HAP-1 (cell line): ENCODE measurements at places on chromosomes 6 and 20.

- no peak for DNase-seq
These were observed 4.9 kb downstream of the CLIC5 start for GRCh38 chr6:46010771-46011170.

DNA sequence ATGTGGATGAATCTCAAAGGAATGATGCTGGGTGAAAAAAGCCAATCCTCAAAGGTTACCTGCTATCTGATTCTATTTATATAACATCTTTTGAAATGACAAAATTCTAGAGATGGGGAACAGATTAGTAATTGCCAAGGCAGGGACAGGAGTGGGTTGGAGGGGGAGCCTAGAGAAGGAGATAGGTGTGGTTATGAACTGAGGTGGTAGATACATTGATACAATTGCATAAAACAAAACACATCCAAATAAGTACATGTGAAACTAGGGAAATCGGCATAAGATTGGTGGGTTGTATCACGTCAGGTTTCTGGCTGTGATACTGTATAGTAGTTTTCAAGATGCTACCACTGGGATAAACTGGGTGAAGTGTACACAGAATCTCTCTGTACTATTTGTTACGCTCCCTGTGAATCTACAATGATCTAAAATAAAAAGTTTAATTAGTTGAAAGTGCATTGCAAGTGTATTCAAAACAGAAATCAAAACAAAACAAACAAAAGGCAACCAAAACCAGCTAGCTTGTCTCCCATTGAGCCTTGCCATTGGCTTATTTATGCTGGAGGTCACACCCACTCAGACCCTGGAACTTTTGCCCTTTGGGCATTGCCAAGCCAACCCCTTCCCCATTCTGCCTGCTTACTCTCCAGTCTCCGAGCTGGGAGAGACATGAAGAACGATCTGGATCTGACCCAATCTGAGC is 27.8 kb downstream of the PPP1R16B start:
- no peak for DNase-seq

- no peak for DNase-seq
These were observed 236.8 kb downstream of the LY86 start for GRCh38 chr6:6825193-6825784.

- DNase-seq: no peak
These were observed 300.9 kb downstream of the LAMA2 start for GRCh38 chr6:129183681-129184301.

- DNase-seq: no peak
These were observed 47.4 kb upstream of the TFAP2C start for GRCh38 chr20:56581701-56582100.

- DNase-seq: no peak
These were observed 82.3 kb upstream of the PTPRT start for GRCh38 chr20:43271980-43272379.

DNA sequence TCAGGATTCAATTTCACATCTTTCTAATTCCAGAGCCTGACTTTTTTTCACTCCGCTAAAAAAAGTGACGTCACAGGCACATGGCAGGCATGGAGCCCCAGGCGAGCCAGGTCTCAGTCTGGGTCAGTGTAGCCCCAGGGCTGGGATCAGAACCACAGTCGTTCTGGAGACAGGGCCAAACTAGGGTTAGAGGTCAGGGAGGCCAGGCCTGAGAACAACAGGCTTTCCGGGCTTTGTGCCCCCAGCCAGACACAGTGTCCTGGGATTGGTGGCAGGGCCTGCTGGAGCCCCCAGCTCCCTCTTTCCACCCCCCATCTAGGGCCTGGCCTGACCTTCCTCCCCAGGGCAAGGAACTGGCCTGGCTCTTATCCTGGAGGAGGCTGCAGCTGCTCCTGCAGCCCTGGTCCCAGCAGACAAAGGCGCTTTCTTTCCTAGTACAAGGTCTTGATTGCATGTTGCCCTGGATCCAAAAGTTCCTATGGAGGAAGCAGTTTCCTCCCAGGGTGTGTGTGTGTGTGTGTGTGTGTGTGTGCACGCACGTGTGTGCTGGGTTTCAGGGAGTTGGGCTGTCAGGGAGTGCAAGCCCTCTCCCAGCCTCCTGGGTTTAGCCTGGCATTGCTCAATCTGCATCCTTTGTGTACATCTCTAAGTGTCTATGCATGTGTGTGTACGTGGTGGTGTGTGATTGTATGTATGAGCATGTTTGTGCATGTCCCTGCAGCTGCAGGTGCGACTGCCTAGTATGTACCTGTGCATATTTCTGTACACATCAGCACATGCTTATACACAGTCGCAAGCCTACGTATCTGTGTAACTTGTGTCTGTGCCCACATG is 26.5 kb upstream of the EMILIN3 start:
- no peak for DNase-seq

DNA sequence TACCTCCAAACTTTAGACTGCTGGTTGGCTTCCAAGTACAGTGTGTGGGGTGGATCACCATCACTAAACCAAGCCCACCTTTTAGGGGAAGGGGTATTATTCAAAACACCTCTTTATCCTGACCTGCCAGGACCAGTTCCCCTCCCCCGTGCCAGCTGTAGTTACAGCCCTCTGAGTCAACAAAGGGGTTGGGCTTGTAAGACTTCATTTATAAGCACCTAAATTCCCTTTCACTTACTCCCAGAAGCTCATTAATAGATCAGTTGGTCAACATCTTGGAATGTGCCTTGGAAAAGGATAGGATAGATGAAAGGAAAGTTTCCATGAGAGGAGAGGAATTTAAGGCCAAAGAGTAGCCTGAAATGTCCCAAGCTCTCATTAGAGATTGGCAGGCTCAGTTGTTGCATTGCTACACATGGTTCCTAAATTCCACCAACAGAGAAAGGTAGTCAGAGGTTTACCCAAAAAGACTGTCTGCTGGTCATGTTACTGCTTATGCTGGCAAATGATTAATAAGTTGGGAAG is 59.2 kb downstream of the TNFAIP3 start:
- DNase-seq: no peak
